WTC11 (cell line): ENCODE measurements at places on chromosomes 6 and 20. TPM values are rescaled to one million over a fixed set of nuclear protein-coding genes. Genes with fewer than 3 reads are reported as not detected.

JPH2 gene
- total RNA-seq, result 0.81 to 1.1 TPM (median 0.94 TPM) in 3 replicates

LY6G6D gene
- total RNA-seq, result not detected in 3 replicates

ADGRF5 gene
- 0.11 to 0.25 TPM (median 0.24 TPM) in 3 replicates for total RNA-seq

ASIP gene
- not detected in 3 replicates for total RNA-seq

DNAH8 gene
- 0.02 TPM in 1 of 3 replicates, not detected in the others for total RNA-seq

ABHD16B gene
- total RNA-seq, result 0.11 TPM in 1 of 3 replicates, not detected in the others

OXT gene
- not detected in 3 replicates for total RNA-seq

DNA sequence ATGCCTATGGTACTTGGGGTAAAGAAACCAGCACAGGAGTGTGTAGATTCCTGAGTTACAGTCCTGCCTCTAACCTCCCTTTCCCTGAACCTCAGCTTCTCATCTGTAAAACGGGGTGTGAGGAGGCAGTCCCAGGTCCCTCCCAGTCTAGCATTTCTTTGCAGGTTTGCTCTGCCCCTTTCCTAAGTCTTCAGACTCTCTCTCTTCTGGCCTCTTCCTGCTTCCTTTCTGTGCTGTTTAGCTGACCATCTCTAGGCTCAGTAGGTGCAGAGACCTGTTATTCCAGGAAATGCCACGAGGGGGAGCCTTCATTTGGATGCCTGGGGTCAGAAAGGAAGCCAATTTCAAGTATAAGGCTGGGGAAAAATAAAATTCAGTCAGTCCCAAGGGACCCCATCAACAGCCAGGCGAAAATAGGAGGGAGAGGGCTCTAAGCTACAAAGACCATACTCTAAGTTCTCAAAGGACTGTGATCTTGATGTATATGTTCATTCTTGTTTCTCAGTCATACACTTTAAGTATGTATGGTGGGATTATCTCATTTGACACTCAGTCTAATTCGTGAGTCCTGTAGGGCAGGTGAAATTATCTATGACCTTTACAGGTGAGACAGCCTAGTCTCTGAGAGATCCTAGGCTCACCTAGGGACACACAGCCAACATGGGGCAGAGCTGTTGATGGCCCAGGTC is 89.1 kb downstream of the NCR2 start:
- H3K4me1 ChIP-seq, result peaks cover 9% of the 10 kb centered on the region
- no peak overlapping the region for H3K4me3 ChIP-seq
- H3K27ac ChIP-seq, result no peak overlapping the region
- peaks cover 50% of the 10 kb centered on the region for H3K27me3 ChIP-seq
- H3K36me3 ChIP-seq, result peaks cover 1% of the 10 kb centered on the region; the same call in 1 of the 2 replicates

- H3K27ac ChIP-seq, result no peak overlapping the region
- H3K36me3 ChIP-seq, result peaks cover 11% of the 10 kb centered on the region
- no peak for DNase-seq
- 0 out of 2 replicates have a peak, but pooled peaks cover under 1% of the 10 kb centered on the region for H3K4me1 ChIP-seq
- H3K4me3 ChIP-seq, result no peak overlapping the region
Observed at GRCh38 chr6:90220273-90220672, 76.4 kb downstream of the BACH2 start.

DNA sequence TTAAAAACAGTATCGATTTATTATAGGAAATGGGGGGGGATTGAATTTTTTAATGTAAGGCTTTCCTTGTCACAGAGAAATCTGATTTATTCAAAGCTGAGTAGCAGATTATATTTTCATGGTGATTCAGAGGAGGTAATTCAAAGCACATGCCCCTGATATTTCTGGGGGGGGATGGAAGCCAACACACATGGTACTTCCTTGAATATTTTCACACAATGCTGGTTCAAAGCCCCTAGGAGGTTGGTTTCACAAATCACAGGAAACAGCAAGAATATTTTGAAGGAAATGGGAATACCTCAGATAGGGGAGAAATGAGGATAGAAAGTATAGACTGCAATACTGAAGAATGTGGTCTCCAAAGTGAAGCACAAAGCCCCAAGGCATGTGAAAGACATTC is 98.8 kb downstream of the RTN4IP1 start:
- no peaks in the 10 kb centered on the region for H3K27me3 ChIP-seq
- H3K4me1 ChIP-seq, result peaks cover 13% of the 10 kb centered on the region
- H3K27ac ChIP-seq, result no peak overlapping the region
- no peak for DNase-seq
- no peak overlapping the region for H3K4me3 ChIP-seq

DNA sequence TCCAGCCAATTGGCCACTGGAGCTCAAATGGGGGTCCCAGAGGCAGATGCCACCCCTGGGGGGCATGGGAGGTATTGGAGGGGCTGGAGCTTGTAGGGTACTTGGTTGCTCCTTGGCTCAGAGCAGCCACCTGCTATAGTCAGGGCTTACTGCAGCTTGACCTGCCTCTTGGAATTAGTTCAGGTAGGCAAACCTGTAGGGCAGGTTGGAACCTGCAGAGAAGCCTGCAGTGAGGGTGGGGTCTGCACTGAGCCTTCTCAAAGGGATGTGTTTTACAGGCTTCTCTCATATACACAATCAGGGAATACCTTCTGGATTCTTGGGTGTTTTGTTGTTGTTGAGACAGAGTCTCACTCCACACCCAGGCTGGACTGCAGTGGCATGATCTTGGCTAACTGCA is 94.2 kb upstream of the MYL9 start:
- H3K36me3 ChIP-seq, result peaks cover 3% of the 10 kb centered on the region; the same call in 1 of the 2 replicates
- H3K4me3 ChIP-seq, result no peak overlapping the region
- H3K27me3 ChIP-seq, result no peaks in the 10 kb centered on the region
- H3K27ac ChIP-seq, result no peak overlapping the region; the same call in 1 of the 2 replicates

DNA sequence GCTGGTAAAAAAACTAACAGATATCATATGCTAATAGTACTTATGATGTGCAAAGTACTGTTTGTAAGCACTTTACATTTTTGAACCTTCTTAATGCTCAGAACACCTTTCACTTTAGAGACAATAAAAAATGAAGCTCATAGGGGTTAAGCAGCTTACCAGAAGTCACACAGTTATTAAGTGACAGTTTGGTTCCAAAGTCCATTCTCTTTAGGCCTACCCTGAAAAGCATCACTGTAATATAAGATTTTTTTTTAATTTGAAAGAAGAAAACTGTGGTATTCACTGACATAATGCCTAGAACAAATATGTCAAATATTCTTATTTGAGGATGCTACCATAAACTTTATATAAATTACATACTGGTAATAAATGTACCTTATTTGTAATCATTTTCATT is 127.6 kb upstream of the RUNX2 start:
- H3K4me1 ChIP-seq, result peaks cover 5% of the 10 kb centered on the region; the same call in 1 of the 2 replicates
- no peak overlapping the region for H3K4me3 ChIP-seq
- no peak overlapping the region for H3K27ac ChIP-seq
- DNase-seq, result no peak

DNA sequence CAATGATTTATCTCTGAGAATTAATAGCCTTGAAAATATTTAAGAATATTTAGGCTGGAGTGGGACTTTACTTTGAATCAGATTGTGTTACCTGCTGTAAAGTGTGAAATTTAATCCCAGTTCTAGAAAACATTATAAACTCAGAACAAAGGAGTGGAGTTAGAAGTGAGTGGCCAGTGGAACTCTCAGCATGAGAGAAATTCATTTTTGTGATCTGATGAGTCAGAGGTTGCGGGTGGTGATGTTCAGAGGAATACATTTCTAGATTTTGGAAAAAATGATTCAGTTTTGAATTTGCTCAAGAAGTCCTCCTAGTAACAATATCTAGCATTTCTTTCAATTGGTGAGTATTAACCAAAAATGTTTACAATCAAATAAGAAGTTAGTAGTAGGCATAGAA is 167.5 kb downstream of the ZFAND3 start:
- H3K36me3 ChIP-seq, result no peaks in the 10 kb centered on the region
- peaks cover 18% of the 10 kb centered on the region for H3K4me1 ChIP-seq

GRCh38 chr6:133241901-133242636 is 912 bp downstream of the EYA4 start:
- peak overlapping the region; percentile 76 for H3K4me3 ChIP-seq
- peaks cover 35% of the 10 kb centered on the region for H3K4me1 ChIP-seq
- H3K27ac ChIP-seq, result no peak overlapping the region
- H3K36me3 ChIP-seq, result no peaks in the 10 kb centered on the region
- peaks cover 72% of the 10 kb centered on the region for H3K27me3 ChIP-seq

DNA sequence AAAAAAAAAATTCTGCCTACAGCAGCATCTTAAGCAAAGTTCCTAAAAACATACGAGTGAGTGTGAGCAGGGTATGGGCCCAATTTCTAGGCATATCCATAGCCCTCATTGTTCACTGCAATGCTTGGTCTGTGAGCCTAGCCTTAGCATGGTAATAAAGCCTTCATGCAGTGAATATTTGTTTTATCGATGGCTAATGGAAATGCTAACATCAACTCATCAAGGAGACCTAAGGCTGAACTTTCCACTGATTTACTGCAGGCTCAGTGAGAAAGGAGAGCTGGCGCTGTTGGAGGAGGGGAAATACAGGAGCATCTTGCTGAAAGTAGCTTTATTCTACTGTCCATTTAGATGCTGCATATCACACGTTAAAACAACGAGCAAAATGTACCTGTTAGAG is 139.6 kb upstream of the DTNBP1 start:
- no peak overlapping the region for H3K27ac ChIP-seq
- H3K36me3 ChIP-seq, result peaks cover 17% of the 10 kb centered on the region
- no peak for DNase-seq
- H3K4me1 ChIP-seq, result peaks cover 3% of the 10 kb centered on the region; the same call in 1 of the 2 replicates

- H3K36me3 ChIP-seq, result no peaks in the 10 kb centered on the region
- H3K27me3 ChIP-seq, result no peaks in the 10 kb centered on the region
- no peak overlapping the region for H3K4me3 ChIP-seq
- DNase-seq, result no peak
- no peaks in the 10 kb centered on the region for H3K4me1 ChIP-seq
Observed at GRCh38 chr6:6484681-6485080, 103.8 kb upstream of the LY86 start.

DNA sequence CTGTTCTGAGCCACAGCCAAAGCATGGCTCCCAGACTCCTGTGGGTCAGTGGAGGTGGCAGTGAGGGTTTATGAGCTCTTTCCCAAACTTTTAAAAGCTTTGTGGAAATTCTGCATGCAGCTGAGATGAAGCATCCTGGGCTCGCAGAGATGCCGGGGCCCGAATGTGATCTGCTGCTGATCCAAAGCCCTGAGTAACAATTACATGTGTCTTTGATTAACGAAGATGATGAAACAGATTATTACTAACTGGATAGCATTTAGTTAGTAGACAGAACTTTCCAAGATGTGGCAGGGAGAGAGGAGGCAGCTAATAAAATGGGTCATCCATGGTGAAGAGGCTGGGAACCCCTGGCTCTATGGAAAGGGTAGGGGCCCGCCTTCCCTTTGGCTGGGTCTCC is 43.9 kb upstream of the MDFI start:
- peaks cover 39% of the 10 kb centered on the region for H3K4me1 ChIP-seq
- H3K27me3 ChIP-seq, result peaks cover 7% of the 10 kb centered on the region; the same call in 1 of the 2 replicates
- no peak overlapping the region for H3K4me3 ChIP-seq
- no peaks in the 10 kb centered on the region; the same call in 1 of the 2 replicates for H3K36me3 ChIP-seq
- H3K27ac ChIP-seq, result no peak overlapping the region
- DNase-seq, result no peak

DNA sequence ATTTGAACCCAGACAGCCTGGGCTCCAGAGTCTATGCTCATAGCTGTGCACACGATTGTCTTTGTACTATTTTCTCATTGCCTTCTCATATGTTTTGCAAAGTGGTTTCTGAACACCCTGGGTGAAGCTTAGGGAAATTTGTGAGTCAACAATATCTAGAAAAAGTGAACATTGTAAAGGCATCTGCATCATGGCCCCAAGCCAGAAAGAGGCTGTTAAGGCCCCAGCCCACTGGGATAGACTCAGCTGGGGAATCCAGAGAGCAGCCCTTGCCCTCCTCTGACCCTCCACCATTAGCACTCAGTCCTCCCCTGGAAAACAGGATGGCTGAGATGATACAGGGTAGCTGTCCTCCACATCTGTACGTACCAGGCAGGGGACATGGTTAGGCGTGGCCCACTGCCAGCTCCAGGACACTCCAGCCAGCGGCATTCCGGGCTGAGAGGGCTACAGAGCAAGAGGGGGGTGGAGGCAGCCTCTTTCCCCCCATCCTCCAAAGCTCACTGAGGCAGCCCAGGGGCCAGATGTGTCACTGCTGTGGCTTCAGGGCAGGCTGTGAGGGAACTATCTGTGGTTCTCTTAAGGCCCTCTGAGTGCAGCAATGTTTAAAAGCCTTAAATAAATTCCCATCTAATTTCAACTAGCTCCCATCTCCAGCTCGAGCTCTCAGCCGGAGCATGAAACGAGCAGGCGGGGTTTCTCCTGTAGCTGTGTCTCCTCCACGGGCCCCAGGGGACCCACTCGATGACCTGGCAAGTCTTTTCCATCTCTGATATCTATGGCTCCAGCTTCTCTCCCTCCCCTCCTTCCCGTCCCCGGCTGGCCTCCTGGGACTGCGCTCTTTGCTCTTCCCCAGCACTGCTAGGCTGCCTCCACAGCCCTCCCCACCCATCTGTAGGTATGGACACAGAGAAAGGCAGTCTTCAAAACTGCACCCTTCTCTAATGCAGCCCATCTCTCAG is 209.4 kb upstream of the LRFN2 start:
- peaks cover 10% of the 10 kb centered on the region for H3K27me3 ChIP-seq
- H3K27ac ChIP-seq, result no peak overlapping the region
- H3K4me3 ChIP-seq, result no peak overlapping the region
- peaks cover 27% of the 10 kb centered on the region for H3K4me1 ChIP-seq
- DNase-seq, result no peak

DNA sequence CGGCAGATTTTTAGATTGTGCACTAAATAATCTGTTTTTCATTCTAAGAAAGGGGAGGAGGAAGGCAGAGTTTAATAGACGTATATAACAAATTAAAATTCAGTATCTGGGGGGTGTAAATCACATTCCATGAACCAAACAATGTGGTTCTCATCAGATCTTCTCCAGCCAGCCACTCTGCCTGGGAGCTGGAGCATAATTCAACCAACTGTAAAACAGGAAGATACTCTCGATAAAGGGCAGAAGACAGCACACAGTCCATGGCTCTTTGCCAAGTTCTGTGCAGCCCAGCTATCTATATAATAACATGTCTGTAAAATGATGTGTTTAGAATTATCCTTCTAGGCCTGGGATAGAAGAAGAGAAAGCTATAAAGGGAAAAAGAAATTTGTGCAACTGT is 289.9 kb upstream of the ZFP64 start:
- no peaks in the 10 kb centered on the region for H3K36me3 ChIP-seq
- no peak overlapping the region for H3K4me3 ChIP-seq
- H3K27ac ChIP-seq, result no peak overlapping the region
- H3K27me3 ChIP-seq, result no peaks in the 10 kb centered on the region
- no peak for DNase-seq

GRCh38 chr6:149060985-149061760 is 256.3 kb upstream of the TAB2 start:
- H3K4me1 ChIP-seq, result peaks cover 23% of the 10 kb centered on the region
- H3K4me3 ChIP-seq, result no peak overlapping the region
- H3K27ac ChIP-seq, result peak overlapping the region; percentile 41; the same call in 1 of the 2 replicates
- H3K27me3 ChIP-seq, result no peaks in the 10 kb centered on the region
- H3K36me3 ChIP-seq, result no peaks in the 10 kb centered on the region

- DNase-seq, result no peak
Observed at GRCh38 chr6:116511424-116512110, at the start of gene CALHM5. TSS of gene CALHM5 (plus strand) at chr6:116511639. CDS start at chr6:116511697, 58 bp downstream.

- no peak overlapping the region for H3K4me3 ChIP-seq
- peaks cover 12% of the 10 kb centered on the region; the same call in 1 of the 2 replicates for H3K36me3 ChIP-seq
- peaks cover 9% of the 10 kb centered on the region for H3K4me1 ChIP-seq
- DNase-seq, result no peak
- no peaks in the 10 kb centered on the region for H3K27me3 ChIP-seq
- H3K27ac ChIP-seq, result peak overlapping the region; percentile 63; the same call in 1 of the 2 replicates
Observed at GRCh38 chr6:42566614-42567208, 2.9 kb downstream of the UBR2 start.

GRCh38 chr6:47592131-47592840 is 106.1 kb upstream of the ADGRF4 start:
- peak overlapping the region; percentile 53; the same call in 1 of the 2 replicates for H3K27ac ChIP-seq
- H3K36me3 ChIP-seq, result peaks cover 62% of the 10 kb centered on the region
- no peaks in the 10 kb centered on the region for H3K27me3 ChIP-seq
- no peak overlapping the region for H3K4me3 ChIP-seq
- no peak for DNase-seq
- H3K4me1 ChIP-seq, result peaks cover 9% of the 10 kb centered on the region
